ENCODE measurements at places on chromosomes 4 and X. TPM values are rescaled to one million over a fixed set of nuclear protein-coding genes. Genes with fewer than 3 reads are reported as not detected.

DNA sequence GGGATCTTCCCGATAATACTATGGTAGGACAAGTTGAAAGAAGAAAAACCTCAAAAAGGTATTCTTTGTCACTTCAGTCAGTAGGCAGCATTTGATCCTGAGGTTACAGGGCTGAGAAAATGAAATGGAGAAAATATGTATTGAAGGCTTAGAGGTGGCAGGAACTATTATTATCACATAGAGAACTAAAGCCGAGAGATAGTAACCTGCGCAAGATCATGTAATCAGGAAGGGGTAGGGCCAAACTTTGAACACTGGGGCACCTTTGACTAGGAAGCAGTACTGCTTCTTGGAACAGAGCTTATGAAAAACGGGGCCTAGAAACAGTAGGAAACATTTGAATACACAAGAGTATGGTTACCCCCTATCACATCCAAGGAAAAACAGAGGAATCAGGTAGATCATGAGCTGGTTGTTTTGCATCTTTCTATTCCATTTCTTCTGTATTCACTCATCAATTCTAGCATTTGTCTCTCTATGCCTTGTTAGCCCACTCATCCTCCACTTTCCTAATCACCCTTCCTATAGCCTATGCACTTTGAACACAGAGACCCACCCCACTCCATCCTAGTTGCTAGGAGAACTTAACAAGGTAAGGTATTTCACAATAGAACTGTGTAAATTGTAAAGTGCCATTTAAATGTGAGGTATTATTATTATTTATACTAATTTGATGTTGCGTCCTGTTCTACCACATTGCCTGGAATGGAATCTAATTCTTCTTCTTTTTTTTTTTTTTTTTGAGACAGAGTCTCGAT is 34.6 kb upstream of the SLC9A7 start:
- DNase-seq = no peak

DNA sequence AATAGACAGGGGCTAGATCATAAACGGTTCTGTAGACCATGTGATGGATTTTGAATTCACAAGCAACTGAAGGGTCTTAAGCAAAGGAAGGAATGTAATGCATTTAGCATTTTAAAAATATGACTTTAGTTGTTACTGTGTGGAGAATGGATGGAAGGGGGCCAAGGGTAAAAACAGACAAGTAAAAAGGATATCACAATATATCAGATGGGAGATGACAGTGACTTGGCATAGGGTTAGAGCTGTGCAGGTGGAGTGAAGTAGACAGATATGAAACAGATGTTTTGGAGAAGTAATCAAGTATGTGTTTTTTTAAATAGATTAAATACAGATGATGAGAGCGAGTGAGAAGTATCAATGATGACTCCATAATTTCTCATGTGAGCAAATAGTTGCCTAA is 1116.0 kb upstream of the TENM3 start:
- no peak for DNase-seq

DNA sequence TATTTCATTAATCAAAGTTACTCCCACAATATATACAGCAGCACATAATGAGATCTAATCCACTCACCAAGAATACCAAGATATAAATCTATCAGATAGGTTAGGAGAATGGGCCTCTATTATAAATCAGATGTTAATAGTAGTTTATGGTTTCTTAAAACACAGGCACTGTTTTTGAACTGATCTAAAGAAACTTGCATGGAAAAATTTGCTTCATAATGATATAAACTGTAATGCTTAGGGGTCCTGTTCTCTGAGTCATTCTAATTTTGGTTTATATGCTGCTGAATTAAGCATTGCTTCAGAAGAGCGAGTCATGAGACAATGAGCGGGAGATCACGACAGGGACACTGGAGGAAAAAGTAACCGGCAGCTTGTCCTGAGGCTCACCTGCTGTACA is 113.3 kb upstream of the OTUD4 start:
- no peak for DNase-seq

NEIL3 gene
- 11.0 TPM for total RNA-seq

DNA sequence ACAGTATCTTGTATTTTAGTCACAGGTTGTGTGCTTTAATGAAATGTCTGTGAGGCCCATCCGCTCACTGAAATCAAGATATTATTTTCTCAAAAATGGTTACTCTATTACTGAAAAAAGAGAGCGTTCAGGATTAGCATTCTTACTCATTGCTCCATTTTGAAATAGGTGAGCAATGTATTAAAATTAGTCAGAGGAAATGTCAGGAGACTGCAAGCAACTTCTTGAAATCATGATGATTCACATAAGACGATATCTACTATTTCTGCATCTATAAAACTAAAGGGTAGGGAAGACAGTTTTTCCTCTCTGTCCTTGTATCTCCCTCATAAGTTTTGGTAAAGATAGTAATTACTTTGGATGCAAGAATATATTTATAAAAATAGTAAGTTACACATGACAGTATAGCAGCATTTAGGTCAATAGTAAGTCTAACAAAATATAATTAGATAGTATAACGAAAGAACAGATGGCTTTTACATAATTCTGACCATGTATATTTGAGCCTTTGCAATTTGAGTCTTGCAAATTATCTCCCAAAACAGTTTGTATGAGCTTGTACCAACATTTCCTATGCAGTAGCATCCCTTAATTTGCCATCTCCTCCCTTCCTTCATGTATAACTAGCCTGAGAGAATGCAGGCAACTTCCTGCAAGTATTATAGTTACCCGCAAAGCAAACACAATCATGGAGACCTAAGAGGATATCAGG is 937.8 kb downstream of the PCDH7 start:
- DNase-seq = no peak

DNA sequence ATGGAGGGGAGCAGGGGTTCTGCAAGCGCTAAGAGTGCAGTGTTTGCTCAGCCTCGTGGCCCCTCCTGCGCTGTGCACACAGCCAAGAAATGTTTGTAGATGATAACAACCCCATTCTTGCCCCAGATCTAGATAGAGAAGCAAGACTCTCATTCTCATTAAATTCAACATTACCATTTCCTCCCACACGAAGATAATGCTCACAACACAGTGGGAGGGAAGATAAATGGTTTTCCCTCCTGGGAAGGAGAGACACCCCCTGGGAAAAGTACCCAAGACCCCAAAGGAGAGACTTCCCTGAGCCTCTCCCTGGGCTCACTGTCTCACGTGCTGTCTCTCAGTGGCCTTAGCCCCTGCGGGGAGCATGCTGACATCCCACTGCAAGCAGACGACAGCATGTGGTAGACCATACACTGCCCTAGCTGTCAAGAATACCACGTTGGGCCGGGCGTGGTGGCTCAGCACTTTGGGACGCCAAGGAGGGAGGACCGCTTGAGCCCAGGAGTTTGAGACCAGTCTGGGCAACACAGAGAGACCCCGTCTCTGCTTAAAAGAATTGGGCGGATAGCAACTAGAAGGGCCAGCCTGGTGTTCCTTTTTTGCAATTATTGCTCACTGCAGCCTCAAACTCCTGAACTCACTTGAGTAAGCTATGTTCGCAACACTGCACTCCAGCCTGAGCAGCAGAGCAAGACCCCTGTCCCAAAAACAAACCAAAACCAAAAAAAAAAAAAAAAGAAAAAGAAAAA is 34.9 kb upstream of the IQSEC2 start:
- DNase-seq = no peak

DNA sequence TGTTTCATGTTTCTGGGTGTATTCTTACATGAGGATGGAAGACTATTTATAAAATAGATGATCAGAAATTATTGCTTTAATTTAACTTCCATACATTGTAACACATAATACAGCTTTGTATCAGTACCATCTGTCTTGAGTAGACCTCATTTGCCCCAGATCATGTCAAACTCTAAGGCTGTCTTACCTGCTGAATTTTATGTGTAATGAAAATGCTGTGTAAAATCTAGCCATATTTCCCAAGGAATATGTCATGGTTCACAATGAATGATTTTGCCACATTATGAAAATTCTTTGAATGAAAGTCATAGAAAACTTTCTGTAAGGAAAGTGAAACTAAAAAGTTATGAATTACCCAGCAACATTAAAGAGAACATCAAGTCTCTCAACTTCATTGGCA is 7.4 kb downstream of the BDH2 start:
- no peak for DNase-seq

DNA sequence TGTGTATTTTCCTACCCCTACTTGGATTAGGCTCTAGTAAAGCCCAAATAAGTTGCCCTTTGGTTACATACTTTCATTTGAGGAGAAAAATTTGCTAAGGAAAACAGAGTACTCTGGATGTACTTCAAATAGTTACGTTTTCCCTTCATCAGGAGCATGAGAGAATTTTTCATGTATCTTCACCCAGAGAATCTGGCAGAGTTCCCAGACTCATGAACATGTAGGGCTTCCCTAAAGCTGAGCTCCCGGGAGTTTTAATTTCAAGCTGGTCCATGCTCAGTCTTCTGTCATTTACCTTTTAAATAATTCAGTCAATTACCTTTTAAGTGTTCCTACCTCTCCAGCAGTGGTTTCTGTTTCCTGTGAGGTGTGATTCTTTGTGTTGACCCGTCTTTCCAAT is 367.5 kb upstream of the GRID2 start:
- no peak for DNase-seq

CTAG1A gene
- total RNA-seq = not detected

- no peak for DNase-seq
Observed at GRCh38 chr4:113481820-113482219, 279.7 kb downstream of the CAMK2D start.

TAF7L gene
- 0.33 TPM for total RNA-seq
